ENCODE measurements at places on chromosomes 12 and 14. TPM values are rescaled to one million over a fixed set of nuclear protein-coding genes. Genes with fewer than 3 reads are reported as not detected.
A peak's percentile ranks its signal among the peaks of the same experiment; 100 is the strongest.

DNA sequence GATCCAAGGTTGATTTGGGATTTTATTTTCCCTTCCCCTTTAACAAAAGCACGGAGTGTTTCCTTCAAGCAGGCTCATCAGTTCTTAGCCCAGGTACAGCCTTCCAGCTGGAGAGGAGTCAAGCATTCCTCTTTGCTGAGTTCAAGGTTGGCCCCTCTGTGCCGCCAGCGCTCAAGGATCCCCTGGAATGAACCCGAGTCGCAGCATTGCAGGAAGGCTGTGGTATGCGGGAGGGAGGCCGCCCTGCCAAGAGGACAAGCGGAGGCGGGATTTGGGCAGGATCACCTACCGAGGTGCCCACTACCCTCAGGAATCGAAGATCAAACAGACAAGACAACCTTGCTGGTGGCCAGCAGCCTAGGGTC is 53.9 kb upstream of the NCOR2 start:
- peak; percentile 96 for DNase-seq

GRCh38 chr12:47730341-47730744 is 5.1 kb upstream of the ENDOU start:
- DNase-seq = no peak

GRCh38 chr14:38762845-38763244 is 340.2 kb downstream of the SEC23A start:
- no peak for DNase-seq

The MYO1A gene
- total RNA-seq = 0.06 TPM
